Islet precursor cell (in vitro differentiated cells): ENCODE measurements at places on chromosomes 11 and 22.

GRCh38 chr11:85238906-85239305 is 388.2 kb downstream of the DLG2 start:
- no peak for DNase-seq

DNA sequence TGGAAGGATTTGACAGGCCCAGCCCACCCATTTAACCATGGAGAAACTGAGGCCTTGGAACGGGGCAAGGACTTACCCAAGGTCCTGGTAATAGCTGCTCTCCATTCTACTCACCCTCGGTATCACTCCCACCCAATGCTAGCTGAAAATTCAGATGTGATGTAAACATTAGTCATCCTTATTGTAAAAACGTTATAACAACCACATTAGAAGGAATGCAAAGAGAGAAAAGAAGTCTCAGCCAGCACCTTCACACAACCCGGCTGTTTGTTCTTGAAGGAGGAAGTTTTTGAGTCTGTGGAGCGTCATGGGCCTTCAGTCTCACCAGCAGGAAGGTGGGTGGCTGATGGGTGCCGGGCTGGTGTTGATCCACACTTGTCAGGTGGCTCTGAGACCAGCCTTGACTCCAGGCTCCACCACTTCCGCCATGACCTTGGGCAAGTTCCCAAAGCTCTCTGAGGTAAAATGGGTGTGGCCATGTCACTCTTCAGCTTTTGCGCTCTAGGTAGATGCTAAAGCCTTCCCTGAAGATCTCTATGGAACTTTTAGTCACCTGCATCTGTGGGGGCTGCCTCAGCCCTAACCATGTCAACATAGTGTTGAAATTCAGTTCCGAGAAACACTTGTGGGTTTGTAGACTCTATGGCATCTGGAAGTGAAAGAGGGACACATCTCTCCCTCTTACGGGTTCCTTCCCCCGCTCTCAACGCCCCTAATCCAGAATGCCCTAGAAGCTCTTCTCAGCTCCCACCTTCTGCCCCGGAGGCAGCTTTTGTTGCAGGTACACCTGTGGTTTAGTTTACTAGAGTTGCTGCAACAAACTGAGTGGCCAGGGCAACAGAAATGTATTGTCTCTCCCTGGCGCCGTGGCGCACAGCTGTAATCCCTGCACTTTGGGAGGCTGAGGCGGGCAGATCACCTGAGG is 14.8 kb downstream of the CD6 start:
- peak; percentile 57 for DNase-seq

- DNase-seq, result no peak
Measured at GRCh38 chr11:97143463-97143862, 753.6 kb downstream of the JRKL start.

DNA sequence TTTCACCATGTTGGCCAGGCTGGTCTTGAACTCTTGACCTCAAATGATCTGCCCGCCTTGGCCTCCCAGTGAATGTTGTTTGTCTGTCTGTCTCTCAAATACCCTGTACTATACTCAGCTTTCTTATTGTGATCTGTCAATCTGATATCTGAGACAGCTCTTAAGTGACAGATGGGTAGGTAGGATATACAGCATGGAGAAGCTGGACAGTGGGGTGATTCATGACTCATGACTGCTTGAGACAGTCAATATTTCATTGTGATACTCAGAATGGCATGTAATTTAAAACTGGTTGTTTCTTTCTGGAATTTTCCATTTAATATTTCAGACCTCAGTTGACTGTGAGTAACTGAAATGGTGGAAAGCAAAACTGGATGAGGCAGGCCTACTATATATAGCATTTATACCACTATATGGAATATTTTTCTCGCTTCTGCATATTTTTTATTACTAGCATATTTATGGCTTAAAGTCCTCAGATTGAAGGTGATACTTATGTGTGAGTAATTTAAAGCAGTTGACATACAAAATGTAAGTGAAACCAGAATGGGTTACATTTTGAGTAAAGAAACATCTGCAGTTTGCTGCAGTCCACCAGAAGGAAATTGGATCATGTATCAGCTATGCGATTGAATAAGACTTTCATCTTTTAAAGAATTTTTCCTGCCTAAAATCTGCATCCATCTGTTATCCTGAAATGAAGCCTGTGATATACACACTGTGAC is 22.3 kb downstream of the ARHGAP42 start:
- DNase-seq, result no peak

DNA sequence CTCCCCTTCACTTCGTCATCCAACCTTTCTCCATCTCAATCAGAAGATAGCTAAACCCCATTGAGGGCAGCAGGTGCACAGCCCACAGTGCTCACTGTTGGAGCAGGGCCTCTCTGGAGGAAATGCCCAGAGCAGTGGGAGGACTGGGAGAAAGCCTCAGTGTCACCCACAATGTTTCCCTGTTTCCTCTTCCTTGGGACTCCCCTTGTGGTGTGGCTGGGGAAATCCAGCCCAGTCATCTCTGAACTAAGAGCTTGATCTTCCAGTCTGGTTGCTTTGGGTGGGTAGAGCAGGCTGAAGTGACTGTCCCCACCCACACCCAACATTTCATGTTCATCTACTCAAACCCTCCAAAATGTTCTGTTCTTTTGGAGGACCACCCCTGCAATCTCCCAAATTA is 29.8 kb upstream of the EED start:
- DNase-seq, result no peak

GRCh38 chr22:45972889-45973253 is 4.1 kb downstream of the WNT7B start:
- DNase-seq, result no peak

DNA sequence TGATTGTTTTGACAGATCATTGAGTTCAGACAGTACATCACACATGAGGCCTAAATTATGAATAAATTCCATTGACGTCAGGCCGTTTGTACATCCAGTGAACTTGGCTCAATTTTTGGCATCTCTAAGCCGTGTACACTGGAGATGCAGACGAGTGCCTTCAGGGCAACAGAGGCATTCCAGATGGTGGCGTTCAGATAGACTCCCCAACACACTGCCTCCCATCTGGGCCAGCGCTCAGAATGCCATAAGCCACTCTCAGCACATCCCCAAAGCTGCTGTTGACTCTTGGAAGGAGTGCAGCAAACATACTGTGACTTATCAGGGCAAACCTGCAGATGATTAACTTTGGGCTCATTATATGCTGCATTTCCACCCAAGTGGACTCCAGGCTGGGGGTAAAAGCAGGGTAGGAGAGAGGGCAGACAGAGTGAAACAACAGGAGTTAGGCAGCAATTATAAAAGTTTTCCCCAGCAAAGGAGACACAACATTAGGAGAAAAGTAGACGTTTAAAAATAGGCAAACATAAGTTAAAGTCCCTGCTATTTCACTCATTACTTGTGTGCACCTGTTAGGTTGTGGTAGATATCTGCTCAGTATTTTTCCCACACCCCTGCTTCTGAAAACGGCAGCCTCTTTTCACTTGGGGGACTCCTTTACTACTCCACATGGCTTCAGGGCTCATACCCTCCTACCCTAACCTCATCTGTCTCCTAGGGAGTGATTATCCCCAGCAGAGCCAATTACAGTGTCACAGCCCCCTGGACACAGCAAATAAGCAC is 60.2 kb upstream of the PDE3B start:
- no peak for DNase-seq

- peak; percentile 69 for DNase-seq
Measured at GRCh38 chr22:22463855-22464540, 44.5 kb downstream of the ZNF280B start.

GRCh38 chr11:116371146-116371545 is 401.6 kb downstream of the BUD13 start:
- no peak for DNase-seq

- DNase-seq, result peak; percentile 2
Measured at GRCh38 chr11:8792710-8793109, 110.1 kb downstream of the RPL27A start.

- peak; percentile 61 for DNase-seq
Measured at GRCh38 chr22:36384766-36385481, 2.8 kb downstream of the MYH9 start.

DNA sequence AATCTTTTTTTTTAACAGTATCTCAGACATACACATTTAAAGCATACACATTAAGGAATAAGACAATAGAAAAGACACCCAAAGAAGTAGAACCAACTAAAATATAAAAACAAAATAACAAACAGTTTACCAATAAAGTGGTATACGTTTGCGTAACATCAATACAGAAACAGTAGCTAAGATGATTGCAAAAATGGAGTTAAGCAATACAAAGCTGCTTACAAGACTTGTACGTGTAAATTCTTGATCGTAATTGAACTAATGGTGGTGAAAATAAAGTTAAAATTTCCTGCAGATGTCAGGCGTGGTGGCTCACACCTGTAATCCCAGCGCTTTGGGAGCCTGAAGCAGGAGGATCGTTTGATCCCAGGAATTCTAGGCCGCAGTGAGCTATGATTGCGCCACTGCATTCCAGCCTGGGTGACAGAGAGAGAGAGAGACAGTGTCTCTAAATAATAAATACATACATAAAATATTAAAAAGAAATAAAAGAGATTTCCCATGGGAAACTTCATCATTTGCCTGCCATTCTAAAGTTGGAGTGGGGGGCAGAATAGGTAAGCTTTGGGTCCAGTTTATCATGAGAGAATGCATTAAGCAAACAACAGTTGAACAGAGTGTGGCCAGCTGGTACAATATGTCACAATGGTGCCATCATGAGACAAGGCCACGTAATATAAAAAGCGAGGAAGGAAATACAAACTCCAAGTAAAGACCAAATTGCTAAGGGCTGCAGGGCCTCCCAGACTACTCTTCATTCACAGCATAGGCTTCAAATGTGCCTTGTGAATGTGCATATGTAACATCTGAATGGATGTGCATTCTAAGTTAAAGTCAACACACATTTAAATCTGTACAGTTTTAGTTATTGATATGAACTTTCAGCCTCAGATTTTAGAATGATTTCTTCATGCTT is 38.9 kb upstream of the EED start:
- DNase-seq, result no peak

GRCh38 chr22:26445577-26446275 is 16.7 kb downstream of the ASPHD2 start:
- DNase-seq, result no peak

DNA sequence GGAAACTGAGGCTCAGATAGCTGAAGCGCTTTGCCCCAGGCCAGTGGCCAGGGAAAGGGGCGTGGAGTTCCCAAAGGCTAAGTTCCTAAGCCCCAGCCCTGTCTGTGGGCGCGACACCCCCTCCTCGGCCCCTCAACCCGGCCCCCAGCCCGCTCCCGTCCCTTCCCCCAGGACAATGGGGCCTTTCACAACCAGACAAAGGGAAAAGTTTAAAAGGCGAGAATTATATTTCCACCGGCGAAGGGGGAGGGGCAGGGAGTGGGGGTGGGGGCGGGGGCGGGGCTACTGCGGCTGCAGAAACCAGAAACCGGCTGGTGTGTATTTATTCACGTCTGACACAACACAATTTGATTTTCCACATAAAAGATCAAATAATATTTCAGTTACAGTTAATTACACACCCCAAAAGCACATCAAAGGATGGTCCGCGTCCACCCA is 192.1 kb downstream of the MN1 start:
- DNase-seq, result no peak

DNA sequence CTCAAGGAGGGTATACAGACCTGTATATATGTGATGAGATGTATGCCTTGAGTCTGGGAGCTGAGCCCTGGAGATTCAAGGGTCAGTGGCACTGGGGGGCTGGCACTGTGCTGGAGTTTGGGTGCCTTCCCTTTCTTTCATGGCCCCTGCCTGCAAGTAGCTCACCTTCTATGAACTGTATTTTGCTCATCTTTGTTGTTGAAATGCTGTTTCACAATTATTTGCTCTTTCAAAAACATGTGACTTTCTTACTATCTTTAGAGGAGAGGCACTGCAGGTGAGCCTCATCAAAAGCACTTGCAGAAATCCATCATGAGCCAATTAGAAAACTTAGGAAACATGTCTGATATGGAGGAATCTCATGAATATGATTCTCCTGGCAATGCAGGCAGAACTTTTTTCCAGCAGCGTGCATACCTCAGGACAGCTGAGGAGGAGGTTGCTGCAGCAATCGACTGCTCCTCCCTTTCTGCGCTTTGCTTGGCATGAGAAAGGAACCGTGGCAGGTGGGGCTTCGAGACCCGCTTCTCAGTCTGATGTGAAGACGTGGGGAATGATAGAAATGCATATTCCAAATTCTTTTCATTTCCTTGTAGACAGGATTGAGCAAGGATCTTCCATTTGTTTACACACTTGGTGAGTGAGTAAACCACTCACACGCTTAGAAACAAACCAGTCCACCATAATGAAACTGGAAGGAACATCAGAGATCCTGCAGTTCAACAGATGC is 178.4 kb upstream of the E2F8 start:
- peak; percentile 47 for DNase-seq

DNA sequence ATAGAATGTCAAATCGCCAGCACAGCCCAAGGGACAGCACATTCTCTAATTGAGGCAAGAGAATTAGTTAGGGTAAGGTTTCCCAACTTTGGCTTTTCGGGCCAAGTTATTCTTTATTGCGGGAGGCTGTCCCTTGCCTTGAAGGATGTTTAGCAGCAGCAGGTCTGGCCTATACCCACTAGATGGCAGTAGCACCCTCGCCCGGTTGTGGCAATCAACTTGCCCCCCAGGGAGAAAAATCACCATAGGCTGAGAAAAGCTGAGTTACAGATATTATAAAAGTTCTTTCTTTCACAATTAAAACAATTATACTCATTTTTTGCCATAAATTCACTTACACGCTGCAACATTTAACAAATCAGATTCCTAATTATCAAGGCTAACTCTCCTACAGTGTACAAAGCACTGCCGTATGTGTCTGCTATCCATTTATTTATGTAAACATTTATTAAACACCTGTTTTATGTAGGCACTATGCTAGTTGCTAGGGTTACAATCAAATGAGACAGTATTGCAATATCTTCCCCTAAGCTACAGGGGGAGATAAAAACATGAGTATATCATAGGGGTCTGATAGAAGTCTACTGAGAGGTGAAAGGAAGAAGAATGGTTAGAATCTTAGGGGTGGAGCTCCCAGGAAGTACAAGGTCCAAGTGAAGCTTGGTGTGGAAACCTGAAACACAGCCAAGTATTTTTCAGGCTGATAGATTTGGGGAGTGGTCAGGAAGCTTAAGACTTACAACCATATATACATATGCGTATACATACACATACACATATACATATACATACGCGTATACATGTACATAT is 452.3 kb downstream of the RAB38 start:
- no peak for DNase-seq

- DNase-seq, result peak; percentile 74
Measured at GRCh38 chr11:60866911-60867870, at the start of gene ZP1. Gene ZP1, plus strand, starts transcription at chr11:60867542. Its CDS starts 20 bp downstream, at chr11:60867562.

- no peak for DNase-seq
Measured at GRCh38 chr11:616320-617198, 809 bp upstream of the IRF7 start.

GRCh38 chr11:65654375-65655349 is 8.1 kb downstream of the RELA start:
- DNase-seq, result peak; percentile 48
